Putamen (tissue), 1 donor: ENCODE measurements at places on chromosomes 1 and 21.

DNA sequence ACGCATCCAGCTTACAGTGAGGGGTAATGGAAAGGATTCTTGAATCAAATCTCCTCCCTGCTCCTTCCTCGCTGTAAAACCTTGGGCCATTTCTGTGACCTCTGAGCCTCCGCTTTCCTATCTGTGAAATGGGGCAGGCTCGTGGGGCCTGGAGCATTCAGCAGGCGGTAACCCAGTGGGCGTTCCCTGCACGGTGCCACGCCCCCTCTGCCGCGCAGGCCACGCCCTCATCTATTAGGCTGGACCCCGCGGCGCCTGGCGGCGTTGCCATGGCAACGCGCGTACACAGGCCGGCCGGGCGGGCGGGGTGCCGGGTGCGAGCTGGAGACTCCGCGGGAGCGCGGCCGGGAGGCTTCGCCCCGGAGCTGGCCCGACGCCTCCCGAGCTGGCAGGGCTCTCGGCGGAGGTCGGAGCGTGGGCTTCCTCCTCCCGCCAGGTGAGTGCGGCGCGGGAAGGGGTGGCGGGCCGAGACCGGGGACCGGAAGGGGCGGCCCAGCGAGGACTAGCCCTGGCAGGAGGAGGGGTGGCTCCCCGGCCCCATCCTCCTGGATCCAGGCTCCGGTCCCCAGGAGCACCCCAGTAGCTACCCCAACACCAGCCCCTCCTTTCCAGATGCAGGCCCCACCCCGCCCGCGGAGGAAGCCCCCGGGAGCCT lies at the start of gene FHAD1:
Gene FHAD1 (plus strand): TSS at position 264 of the 655 bp plus-strand sequence. CDS start 4,562 bp downstream, outside the sequence.
- no peak for DNase-seq

DNA sequence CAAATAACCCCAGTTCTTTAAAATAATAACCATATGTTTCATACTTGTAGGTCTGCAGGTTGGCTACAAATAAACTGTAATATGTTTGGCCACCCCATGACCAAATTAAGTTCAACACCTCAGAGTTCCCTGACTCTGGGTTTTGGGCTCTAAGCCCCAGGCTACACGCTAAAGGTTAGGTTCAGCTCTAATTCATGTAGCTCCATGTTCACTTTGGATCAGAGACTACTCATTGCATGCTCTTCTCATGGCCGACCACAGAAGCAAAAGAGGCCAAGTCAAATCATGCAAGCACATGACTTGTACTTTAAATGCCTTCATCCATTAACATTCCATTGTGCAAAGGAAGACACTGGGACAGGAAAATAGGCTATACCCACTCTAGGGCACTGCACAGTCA lies 66.2 kb downstream of the MRPL39 start:
- no peak for DNase-seq

GRCh38 chr1:55622074-55622473 lies 406.9 kb upstream of the USP24 start:
- DNase-seq = no peak

- DNase-seq = no peak
These were observed 44.7 kb downstream of the SKI start for GRCh38 chr1:2272686-2273400.

DNA sequence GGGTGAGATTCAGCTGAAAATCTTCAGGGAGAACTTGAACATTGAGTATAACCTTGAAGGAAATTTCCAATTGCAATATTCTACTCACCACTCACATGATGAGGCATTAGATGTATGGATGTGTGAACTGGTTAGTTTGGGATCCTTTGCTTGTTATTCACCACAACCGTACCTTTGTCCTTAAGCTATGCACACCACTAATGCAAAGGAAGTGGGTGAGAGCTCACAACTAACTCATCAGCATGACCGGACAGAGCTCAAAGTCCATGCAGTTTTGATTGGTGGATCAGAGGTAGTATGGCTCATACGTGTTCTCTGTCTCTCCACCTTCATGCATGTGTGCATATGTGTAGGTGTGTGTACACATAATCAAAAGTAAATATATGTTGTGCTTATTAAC lies 43.5 kb upstream of the MROH9 start:
- DNase-seq = no peak

- no peak for DNase-seq
These were observed 42.8 kb upstream of the USP24 start for GRCh38 chr1:55257958-55258357.

DNA sequence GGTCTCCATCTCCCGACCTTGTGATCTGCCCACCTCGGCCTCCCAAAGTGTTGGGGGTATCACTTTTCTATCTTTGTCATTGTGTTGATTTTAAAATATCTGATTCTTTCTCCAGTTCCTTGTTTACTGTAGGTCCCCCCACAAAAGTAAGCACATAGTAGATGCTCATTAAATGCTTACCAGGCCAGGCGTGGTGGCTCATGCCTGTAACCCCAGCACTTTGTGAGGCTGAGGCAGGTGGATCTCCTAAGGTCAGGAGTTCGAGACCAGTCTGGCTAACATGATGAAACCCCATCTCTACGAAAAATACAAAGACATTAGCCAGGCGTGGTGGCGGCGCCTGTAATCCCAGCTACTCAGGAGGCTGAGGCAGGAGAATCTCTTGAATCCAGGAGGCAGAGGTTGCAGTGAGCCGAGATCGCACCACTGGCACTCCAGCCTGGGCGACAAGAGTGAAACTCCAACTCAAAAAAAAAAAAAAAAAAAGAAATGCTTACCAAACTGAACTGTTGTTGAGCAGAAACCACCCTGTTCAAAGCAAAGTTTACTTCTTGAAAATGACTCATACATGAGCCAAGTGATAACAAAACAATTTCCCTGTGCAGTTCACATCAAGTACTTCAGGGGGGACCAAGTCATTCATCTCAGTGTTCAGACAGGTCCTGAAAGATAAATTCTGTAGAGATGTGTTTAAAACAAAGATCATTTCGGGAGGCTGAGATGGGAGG lies 24.3 kb upstream of the NID1 start:
- DNase-seq = no peak
